Ovary (tissue), 10 donors: ENCODE measurements at places on chromosomes 1 and 21.

- H3K4me1 ChIP-seq, result no peaks in the 10 kb centered on the region
- no peak within 1 kb of the TSS for H3K27ac ChIP-seq
- DNase-seq, result no peak
- H3K4me3 ChIP-seq, result no peak within 1 kb of the TSS
- H3K27me3 ChIP-seq, result no peaks in the 10 kb centered on the region
Measured at GRCh38 chr1:27383039-27383605, at the start of gene CD164L2. Gene CD164L2, minus strand, starts transcription at chr1:27383333. Its CDS starts 94 bp downstream, at chr1:27383239.

GRCh38 chr1:89483010-89483756 is 41.4 kb upstream of the LRRC8B start:
- H3K4me3 ChIP-seq, result no peak overlapping the region
- H3K36me3 ChIP-seq, result no peaks in the 10 kb centered on the region
- no peak overlapping the region for H3K27ac ChIP-seq
- peak; percentile 84 for DNase-seq

GRCh38 chr1:16187748-16188401 is 24.6 kb downstream of the ARHGEF19 start:
- H3K27ac ChIP-seq, result no peak overlapping the region
- H3K4me1 ChIP-seq, result peaks cover 5% of the 10 kb centered on the region
- no peaks in the 10 kb centered on the region for H3K36me3 ChIP-seq
- H3K4me3 ChIP-seq, result no peak overlapping the region
- DNase-seq, result peak; percentile 80

DNA sequence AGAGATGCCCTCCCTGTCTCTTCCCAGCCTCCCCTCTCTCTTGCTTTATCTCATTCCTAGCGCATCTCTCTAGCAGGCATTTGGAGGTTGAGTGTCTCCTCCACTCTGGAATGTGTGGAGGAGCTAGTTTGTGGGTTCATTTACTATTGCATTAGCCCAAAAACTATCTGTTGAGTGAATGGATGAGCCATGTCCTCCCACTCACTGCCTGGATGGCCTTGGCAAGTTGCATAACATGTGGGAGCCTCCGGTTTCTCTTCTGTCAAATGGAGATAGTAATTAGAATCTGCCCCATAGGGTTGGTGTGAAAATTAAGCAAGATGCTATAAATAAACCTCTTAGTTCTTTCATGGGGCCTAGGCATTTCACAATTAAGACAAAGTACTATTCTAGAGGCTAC is 181.8 kb downstream of the KAZN start:
- DNase-seq, result peak; percentile 42
- H3K4me3 ChIP-seq, result no peak overlapping the region
- no peak overlapping the region for H3K27ac ChIP-seq
- peaks cover 2% of the 10 kb centered on the region for H3K4me1 ChIP-seq
- no peaks in the 10 kb centered on the region for H3K36me3 ChIP-seq

DNA sequence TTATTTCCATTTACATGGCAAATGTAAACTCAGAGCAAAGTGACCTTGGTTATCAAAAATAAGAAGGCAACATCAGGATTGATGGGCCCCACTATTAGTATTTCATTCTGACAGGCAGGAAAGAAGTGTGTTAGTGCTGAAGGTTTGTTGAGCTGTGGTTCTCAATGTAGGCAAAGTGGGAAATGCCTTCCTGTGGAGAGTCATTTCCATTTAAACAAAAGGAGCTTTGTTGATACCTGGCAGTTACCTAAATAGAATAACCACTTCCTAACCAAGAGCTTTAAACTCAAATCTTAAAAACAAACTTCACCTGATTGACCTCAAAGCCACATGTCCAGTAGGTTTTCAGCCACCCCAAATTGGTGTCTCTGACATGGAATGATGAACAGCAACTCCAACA is 579.9 kb upstream of the BEND5 start:
- H3K27me3 ChIP-seq, result no peaks in the 10 kb centered on the region
- H3K4me1 ChIP-seq, result no peaks in the 10 kb centered on the region
- no peaks in the 10 kb centered on the region for H3K36me3 ChIP-seq
- DNase-seq, result no peak
- H3K27ac ChIP-seq, result no peak overlapping the region
- no peak overlapping the region for H3K4me3 ChIP-seq

DNA sequence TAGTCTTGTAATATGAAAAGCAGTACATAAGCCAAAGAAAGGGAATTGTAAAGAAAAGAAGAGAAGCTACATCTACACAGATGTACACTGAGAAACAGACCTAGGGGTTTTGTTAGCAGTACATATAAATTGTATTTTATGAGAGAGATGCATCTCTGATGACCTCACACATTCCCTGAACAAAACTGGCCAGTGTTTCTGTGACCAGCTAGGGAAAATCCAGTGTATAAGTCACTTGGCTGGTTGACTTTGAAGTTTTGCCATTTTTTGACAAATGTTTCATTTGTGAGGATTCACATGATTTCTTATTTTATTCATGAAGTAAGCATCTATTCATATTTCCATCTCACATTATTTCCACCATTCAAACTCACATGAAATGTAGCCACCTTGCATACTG is 28.3 kb upstream of the DYNLT5 start:
- H3K27ac ChIP-seq, result no peak overlapping the region
- DNase-seq, result no peak
- no peaks in the 10 kb centered on the region for H3K27me3 ChIP-seq
- no peaks in the 10 kb centered on the region for H3K4me1 ChIP-seq

DNA sequence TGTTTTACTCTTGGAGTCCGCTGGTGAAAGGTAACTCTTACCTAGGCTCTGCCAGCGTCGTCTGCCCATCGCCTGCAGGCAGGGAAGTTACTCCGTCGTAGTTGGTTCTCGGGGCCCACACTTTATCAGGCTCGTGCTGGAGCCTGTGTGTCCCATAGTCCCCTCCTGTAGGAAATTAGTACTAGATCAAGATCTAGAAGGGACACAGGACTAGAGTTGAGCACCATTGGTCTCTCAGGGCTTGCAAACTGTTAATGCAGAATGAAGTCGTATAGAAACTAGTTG is 940 bp downstream of the SRRM1 start:
- no peak for DNase-seq
- peaks cover 6% of the 10 kb centered on the region for H3K4me1 ChIP-seq
- no peak overlapping the region for H3K27ac ChIP-seq
- peak overlapping the region; percentile 94 for H3K4me3 ChIP-seq

GRCh38 chr1:214808845-214809460 is 206.0 kb downstream of the CENPF start:
- no peaks in the 10 kb centered on the region for H3K4me1 ChIP-seq
- DNase-seq, result no peak
- no peak overlapping the region for H3K27ac ChIP-seq
- H3K4me3 ChIP-seq, result no peak overlapping the region

DNA sequence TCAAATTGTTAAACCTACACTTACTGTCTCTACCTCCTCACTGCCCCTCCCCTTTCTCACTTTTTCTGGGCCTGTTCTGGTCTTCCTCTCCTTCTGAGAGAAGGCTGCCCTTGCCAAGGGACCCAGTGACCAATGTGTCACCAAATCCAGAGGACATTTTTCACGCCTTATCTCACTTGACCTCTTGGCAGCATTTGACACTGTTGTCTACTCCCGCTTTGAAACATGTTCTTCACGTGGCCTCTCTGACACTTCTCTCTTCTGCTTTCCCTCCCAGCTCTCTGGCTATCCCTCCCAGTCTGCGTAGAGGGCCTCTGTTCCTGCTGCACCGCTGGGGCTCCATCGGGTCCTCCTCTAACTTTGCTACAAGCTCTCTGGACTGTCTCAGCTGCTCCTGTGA is 25.3 kb downstream of the KCNQ4 start:
- no peak for DNase-seq
- H3K4me1 ChIP-seq, result peaks cover 1% of the 10 kb centered on the region
- no peaks in the 10 kb centered on the region for H3K27me3 ChIP-seq
- H3K27ac ChIP-seq, result no peak overlapping the region
- no peak overlapping the region for H3K4me3 ChIP-seq
- H3K36me3 ChIP-seq, result no peaks in the 10 kb centered on the region

- H3K27ac ChIP-seq, result no peak overlapping the region
Measured at GRCh38 chr1:208450958-208451357, 206.8 kb upstream of the PLXNA2 start.

DNA sequence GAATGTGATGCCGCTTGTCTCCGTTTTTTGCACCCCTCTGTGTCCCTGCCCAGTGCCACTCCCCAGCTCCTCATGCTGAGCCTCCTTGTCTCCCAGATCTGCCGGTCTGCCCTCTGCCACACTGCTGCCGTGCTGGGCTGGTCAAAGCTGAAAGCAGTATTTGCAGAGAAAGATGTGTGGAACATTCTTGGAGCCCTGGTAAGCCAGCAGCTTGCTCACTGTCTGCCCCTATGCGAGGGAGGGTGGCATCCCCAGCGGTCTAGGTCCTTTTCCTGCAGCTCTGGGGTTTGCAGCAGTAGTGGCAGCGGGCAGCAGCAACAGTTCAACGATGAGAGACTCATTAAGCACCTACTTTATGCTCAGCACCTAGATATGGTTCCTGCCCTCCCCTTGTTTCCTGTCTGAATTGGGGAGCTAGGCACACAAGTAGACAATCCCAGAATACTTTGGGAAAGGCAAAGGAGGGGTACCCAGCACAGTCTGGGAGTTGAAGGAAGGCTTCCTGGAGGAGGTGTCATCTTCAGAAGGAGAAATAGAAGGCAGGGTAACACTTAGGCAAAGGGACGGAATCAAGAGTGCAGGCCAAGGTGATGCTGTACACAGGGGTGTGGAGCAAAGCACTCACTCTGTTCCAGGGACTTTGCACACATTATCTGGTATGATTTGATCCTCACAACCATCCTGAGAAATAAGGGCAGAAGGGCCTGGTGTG is 63.1 kb downstream of the KIF21B start:
- H3K4me3 ChIP-seq, result no peak overlapping the region
- H3K36me3 ChIP-seq, result no peaks in the 10 kb centered on the region
- H3K27me3 ChIP-seq, result no peaks in the 10 kb centered on the region
- H3K27ac ChIP-seq, result no peak overlapping the region
- no peak for DNase-seq

DNA sequence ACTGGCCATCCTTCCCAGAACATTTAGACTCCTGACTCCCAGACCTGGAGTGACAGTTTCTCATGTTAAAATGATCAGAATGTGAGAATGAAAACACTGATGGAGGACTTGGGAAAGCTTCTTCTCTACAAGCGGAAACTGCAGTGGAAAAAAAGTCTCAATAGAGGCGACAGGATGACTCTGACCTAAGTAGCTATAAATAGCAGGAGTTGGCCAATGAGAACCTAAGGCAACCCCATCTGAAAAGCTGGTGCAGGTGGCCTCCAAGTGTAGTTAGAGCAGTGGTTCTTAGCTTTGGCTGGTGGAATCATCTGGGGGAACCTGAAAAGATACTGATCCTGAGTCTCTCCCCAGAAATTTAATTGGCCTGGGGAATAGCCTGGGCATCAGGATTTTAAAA is 44.2 kb upstream of the EXOSC10 start:
- H3K4me3 ChIP-seq, result no peak overlapping the region
- H3K27ac ChIP-seq, result no peak overlapping the region
- H3K27me3 ChIP-seq, result no peaks in the 10 kb centered on the region
- no peaks in the 10 kb centered on the region for H3K36me3 ChIP-seq
- no peak for DNase-seq

DNA sequence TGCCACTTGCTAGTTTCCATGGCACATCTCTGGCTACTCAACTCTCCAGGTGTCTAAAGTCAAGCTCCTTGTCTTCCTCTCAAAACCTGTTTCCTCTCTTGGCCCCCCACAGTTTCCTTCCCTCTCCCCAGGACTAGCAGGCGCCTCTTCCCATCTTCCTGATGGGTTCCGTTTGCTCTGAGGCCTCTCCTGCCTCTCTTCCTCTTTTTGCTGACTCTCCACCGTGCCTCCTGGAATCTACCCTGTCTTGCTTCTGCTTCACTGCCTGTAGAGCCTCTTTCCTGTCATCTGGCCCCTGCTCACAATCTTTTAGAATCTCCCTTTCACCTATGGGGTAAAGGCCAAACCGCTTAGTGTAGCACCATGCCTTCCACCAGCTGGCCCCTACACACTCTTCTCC is 21.8 kb upstream of the LHX4 start:
- DNase-seq, result no peak
- no peak overlapping the region for H3K27ac ChIP-seq
- H3K4me1 ChIP-seq, result no peaks in the 10 kb centered on the region

GRCh38 chr1:151817353-151817730 is 12.1 kb upstream of the LINGO4 start:
- H3K27ac ChIP-seq, result no peak overlapping the region
- no peaks in the 10 kb centered on the region for H3K27me3 ChIP-seq
- DNase-seq, result no peak

DNA sequence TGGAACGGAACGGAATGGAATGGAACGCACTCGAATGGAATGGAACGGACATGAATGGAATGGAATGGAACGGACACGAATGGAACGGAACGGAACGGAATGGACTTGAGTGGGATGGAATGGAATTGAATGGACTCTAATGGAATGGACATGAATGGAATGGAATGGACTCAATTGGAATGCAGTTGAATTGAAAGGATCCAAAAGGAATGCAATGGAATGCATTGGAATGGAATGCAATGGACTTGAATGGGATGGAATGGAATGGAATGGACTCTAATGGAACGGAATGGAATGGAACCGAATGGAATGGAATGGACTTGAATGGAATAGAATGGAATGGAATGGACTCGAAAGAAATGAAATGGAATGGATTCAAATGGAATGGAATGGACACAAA is 102.4 kb upstream of the OR4F16 start:
- H3K27me3 ChIP-seq, result no peaks in the 10 kb centered on the region
- no peak overlapping the region for H3K4me3 ChIP-seq
- no peaks in the 10 kb centered on the region for H3K36me3 ChIP-seq
- no peak for DNase-seq

DNA sequence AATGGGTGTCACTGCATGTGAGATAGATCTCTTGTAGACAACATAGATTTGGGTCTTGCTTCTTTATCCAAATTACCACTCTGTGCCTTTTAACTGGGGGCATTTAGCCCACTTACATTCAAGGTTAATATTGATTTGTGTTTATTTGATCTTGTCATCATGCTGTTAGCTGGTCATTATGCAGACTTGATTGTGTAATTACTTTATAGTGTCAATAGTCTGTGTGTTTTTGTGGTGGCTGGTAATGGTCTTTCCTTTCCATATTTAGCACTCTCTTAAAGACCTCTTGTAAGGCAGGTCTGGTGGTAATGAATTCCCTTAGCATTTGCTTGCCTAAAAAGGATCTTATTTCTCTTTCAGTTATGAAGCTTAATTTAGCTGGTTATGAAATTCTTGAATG is 29.6 kb downstream of the ZNF691 start:
- H3K4me1 ChIP-seq, result no peaks in the 10 kb centered on the region
- H3K27ac ChIP-seq, result no peak overlapping the region
- no peak for DNase-seq
- H3K4me3 ChIP-seq, result no peak overlapping the region
